Stimulated activated CD8-positive, alpha-beta memory T cell treated with anti-CD3 and anti-CD28 coated beads, Interleukin-2, amount 100 ng/mL, for 48 hours (primary cell): ENCODE measurements at places on chromosomes 2 and 18.
A peak's percentile ranks its signal among the peaks of the same experiment; 100 is the strongest.

GRCh38 chr18:22293417-22293816 lies 124.0 kb downstream of the GATA6 start:
- DNase-seq: no peak

DNA sequence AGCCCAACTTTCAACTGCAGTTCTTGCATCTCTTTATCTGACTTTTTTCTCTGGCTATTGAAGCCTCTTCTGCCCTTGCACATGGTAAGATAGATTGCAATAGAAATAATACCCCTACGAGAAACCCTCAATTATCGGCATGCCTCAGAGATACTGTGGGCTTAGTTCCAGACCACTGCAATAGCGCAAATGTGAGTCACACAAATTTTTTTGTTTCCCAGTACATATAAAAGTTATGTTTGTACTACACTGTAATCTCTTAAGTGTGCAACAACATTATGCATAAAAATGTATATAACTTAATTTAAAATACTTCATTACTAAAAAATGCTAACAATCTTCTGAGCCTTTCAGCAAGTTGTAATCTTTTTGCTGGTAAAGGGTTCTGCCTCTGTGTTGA lies 124.7 kb downstream of the PDE1A start:
- DNase-seq: no peak

GRCh38 chr18:23809415-23809814 lies 120.2 kb downstream of the LAMA3 start:
- no peak for DNase-seq

DNA sequence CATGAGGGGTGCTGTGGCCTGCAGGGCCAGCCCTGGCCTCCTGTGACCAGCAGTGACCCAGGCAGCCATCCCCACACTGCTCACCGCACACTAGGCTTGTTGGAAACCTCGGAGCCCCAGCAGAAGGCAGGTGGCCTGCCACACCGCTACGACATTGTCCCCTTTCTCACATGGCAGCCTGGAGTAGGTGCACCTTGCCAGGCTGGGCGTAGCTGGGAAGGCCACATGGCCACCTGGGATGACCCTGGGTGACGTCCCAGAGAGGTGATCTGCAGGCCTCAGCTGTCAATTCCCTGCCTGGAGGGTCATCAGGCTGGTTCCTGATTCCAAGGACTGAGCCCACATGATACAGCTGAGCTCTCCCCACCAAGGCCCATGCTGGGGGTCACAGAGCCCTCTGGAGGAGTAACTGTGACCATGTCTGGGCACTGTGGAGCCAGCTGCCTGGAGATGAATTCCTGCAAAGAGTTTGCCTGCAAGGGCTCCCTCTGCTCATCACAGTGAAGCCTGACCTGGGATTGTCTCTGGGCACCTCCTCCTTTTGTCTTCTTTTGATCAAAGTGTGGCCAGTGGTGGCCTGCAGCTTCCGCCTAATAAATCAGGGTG lies 119.6 kb upstream of the OTOS start:
- no peak for DNase-seq

- no peak for DNase-seq
Measured at GRCh38 chr18:61738042-61738441, 154.8 kb downstream of the RNF152 start.

DNA sequence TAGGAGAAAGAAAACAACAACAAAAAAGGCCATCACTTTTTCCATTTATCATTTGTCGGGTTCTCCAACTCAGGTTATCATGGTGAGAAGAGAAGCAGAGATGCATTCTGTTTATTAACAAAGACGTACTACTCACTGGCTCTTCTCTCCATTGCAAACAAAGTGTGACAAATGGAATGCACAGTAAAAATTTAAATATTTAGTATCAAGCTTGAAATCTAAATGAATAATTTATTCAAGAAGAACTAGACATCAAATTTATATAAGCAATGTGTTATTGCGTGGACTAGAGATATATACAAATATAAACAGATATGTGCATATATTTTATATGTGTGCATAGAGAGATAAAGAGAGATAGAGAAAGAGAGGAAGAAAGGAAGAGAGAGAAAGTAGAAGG lies 236.5 kb downstream of the DSEL start:
- no peak for DNase-seq

- no peak for DNase-seq
Measured at GRCh38 chr2:146777181-146777580, 1067.6 kb upstream of the ACVR2A start.

DNA sequence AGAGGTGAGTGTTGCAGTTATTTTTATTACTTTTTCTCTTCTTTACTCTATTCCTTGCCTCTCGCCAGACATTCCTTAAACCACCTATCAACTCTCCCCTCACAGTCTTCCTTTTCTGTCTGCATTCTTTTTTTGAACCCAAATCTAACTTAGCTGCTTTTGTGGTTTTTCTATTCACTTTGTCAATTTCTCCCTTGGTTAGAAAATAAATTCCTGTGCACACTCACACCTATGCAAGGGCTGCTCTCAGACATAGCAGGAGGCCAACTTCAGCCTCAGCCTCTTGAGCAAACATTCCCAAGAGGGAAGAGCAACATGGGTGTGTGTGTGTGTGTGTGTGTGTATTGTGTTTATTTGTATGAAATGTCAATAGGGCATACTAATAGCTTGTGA lies 808.6 kb downstream of the RNF144A start:
- DNase-seq: no peak

DNA sequence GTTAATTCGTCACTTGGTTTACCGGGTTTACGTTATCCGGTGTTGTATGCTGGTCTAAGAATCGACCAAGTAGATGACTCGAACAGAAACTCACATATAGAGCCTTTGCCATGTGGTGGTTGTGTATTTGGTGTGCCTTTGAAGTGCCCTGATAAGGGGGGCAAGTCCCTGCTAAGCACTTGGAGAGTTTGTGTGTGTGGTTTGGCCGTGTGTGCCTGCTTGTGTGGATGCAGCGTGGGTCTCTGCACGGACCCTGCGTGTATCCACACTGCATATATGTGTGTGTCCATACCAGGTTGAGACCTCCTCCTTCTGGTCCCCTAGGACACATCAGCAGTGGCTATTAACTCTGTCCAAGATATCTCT lies 2.4 kb upstream of the CELF4 start:
- no peak for DNase-seq

- no peak for DNase-seq
Measured at GRCh38 chr2:238803996-238804870, 43.7 kb upstream of the TWIST2 start.

- no peak for DNase-seq
Measured at GRCh38 chr2:3547915-3548314, 10.2 kb downstream of the RNASEH1 start.

GRCh38 chr18:59139291-59139614 lies 431 bp upstream of the SEC11C start:
- peak; percentile 88 for DNase-seq

- no peak for DNase-seq
Measured at GRCh38 chr2:229342376-229342775, 71.3 kb upstream of the PID1 start.

GRCh38 chr2:37795456-37795855 lies 124.0 kb upstream of the CDC42EP3 start:
- DNase-seq: no peak

DNA sequence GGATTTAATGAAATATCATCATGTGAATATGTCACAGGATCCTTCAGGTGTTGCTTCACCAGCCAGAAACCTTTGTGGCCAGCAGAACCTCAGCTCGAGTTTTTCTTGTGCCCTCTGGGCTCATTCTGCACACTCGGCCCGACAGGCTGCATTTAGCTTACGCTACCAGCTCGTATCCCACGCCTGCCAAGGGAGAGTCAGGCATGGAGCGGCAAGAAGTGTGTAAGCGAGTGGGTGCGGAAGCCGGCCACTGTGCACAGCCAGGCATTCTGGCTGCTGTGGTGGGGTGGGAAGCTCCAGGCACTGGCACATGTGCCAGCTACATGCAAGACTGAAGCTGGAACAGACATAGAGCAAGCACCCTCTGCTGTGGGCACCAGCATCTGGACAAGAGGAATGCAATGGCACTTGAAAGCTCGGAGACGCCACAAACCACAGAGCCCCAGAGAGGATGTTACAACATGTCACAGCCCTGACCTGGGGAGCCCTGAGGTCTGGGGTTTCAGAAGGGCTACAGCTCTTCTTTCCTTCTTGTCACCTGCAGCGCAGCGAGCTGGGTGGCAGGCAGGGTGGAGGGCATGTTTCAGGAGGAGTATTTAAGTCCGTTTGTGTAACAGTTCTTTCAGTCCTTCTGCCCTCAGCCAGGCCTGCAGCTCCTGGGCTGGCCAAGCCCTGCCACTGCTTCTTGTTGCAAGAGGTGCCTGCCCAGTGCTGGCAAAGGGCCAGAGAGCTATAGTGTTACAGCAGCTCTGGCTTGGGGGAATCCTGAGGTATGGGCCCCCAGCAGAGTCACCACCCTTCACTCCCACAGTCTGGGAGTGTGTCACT lies 257.3 kb upstream of the HNMT start:
- no peak for DNase-seq

- DNase-seq: no peak
Measured at GRCh38 chr18:78587096-78587495, 392.5 kb upstream of the SALL3 start.

GRCh38 chr2:119659601-119660342 lies 19.2 kb upstream of the TMEM177 start:
- no peak for DNase-seq

DNA sequence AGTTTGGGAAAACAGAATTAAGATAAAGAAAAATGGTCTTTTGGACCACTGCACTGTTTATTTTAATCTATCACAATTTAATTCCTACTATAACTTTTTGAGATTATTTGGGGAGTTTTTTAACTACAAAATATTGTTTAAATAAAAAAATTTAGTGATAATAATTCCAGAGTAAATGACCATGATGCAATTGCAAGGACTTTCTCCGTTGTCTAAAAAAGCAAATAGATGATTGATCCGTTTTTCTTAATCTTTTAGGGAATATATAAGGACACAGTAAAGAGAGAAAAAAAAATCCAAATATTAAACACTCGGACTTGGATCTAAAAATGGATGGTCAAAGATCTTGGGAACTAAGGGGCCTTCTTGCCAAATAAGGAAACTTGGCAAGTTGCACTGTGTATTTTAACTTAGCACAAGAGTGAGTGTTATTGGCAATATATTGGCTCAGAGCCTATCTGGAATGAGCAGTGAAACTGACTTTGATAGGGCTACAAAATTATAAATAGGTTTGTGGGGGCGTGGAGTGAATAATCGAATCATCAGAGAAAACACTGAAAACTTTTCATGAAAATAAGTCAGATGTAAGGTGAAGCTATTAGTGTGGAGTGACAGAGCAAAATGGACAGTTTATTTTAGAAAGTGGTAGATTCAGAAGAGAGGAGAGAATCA lies 2.0 kb downstream of the MAP3K20 start:
- no peak for DNase-seq

- DNase-seq: no peak
Measured at GRCh38 chr2:118670838-118671237, 176.6 kb downstream of the EN1 start.

- DNase-seq: no peak
Measured at GRCh38 chr2:195579776-195580555, 77.1 kb upstream of the SLC39A10 start.

DNA sequence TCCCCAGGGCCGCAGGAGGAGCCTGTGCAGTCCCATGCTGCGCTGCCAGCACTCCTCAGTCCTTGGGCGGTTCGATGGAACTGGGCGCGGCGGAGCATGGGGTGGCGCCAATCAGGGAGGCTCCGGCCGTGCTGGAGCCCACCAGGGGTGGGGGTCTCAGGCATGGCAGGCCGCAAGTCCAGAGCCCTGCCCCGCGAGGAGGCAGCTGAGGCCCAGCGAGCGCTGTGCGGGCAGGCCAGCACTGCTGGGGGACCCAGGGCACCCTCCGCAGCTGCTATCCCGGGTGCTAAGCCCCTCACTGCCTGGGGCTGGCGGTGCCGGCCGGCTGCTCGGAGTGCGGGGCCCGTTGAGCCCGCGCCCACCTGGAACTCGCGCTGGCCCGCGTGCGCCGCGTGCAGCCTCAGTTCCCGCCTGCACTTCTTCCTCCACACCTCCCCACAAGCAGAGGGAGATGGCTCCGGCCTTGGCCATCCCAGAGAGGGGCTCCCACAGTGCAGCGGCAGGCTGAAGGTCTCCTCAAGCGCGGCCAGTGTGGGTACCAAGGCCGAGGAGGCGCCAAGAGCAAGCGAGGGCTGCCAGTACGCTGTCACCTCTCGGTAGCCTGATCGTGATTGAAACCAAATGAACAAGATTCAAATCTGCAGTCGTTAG lies 22.8 kb upstream of the GALM start:
- DNase-seq: no peak

DNA sequence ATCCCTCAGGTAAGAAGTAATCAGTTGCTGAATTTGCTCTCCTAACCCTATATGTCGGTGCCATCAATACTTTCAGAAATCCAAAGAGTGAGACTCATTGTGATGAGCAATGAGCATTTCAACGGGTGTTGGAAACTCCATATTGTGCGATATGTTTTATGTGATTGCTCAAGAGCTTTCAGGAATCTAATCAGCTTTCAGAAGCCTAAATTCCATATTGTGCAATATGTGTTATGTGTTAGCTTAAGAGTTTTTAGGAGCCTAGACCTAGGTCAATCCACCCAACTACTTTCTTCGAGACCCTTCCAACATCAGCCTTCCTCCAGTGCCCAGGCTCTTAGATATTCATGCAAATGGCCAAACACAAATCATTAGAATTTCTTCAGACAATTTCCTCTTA lies 277.3 kb downstream of the DSC3 start:
- DNase-seq: no peak

- no peak for DNase-seq
Measured at GRCh38 chr2:164754157-164755093, 87.2 kb downstream of the COBLL1 start.

DNA sequence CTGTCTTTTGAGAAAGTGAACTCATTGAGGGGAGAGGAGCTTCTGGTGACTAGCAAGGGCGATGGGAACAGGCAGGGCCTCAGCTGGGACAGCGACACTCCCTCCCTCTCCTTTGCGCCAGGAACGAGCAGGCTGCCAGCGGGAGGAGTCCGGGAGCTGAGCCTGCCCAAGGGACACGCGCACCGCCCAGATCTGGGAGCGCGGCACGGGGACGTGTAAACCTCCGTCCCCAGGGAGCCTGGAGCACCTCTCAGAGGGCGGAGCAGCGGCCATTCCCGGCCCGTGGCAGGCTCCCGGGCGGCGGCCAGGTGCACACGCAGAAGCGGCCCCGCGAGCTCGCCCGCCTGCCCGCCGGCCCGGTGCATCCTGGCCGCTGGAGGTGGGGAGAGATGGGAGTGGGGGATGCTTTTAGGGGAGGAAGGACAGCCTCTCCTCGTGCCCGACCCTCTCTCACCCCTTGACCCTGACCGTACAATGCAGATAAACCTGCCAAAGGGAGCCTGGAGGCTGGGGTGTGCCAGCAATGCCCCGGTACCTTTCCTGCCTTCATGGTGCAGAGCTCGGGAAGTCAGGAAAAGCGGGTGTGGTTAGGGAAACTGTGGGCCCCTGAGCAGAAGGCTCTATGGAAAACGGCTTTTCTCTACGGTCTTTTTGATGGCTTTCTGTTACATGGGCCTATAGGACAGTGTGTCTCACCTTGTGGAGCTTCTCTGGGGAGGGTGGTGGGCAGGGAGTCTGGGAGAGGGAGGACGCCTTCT lies 2.2 kb downstream of the AQP4 start:
- DNase-seq: no peak

- no peak for DNase-seq
Measured at GRCh38 chr2:212282671-212283261, 255.8 kb downstream of the ERBB4 start.
